ENCODE measurements at places on chromosomes 7 and 10.

DNA sequence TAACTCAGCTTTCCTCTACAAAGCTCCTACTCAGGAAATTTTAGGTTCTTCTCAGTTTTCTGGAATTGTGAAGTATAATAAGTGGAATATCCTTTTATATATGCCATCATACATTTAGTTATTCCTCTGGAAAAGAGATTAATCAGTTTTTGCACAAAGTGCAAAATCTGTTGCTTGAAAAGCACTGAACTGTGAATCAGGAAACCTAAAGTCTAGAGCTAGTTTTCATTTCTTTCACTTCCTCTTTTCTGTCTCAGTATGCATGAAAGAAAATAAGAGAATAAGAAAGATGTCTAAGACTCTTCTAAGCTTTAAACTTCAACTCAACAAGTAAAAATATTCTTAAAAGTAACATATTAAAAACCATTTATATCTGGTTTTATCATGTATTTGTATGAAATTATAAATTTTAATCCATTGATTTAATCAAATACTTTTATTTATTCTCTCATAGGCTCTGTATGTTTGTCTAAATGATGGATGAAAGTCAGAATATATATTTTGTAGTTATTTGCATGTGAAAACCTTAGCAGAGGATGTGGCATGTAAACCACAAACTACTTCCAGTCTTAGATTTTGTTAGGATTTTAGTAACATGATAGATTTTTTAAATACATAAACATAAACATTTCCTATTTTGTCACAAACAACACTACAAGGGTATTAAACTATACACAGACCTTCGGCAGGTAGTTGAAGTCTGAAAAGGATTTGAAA, 1073.0 kb downstream of the XPNPEP1 start:
- no peaks in the 10 kb centered on the region for H3K27me3 ChIP-seq
- no peak overlapping the region for H3K27ac ChIP-seq
- no peak overlapping the region for H3K4me3 ChIP-seq
- H3K4me1 ChIP-seq = no peaks in the 10 kb centered on the region
- no peaks in the 10 kb centered on the region for H3K36me3 ChIP-seq

DNA sequence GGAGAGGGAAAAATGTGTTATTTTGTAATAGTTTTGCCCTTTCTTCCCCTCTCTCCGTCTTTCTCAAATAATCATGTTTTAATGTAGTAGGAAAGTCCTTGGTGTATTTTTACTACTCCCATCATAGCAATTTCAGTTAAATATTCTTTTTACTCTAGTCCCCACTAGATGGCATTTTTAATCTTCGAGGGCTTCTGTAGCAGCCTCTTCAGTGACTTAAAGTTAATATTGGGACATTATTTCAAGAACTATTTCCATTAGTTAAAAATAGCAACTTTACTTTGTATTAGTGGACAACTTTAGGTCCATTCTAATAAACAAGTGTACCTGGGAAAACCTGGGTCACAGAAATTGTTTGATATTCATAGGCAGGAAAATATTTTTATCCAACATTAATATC, 23.0 kb downstream of the EDRF1 start:
- no peaks in the 10 kb centered on the region for H3K27me3 ChIP-seq
- H3K36me3 ChIP-seq = peaks cover 34% of the 10 kb centered on the region
- no peak overlapping the region for H3K27ac ChIP-seq
- no peak overlapping the region for H3K4me3 ChIP-seq
- no peak for DNase-seq

DNA sequence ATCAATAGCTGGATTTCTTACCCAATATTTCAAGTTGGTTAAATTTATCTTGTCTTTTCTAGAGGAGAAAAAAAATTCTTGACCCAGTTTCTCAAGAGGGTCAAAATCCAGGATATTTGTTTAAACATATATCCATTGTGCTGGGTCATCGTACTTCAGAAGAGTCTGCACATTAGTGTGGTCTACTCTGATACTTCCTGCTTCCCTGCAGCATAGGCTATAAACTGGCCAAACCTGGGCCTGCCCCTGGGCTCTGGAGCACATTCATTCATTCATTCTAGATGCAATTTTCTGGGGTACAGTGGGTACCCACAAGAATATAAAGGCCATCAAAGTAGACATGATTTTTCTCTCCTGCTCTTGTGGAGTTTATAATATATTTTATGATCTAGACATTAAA, 142.1 kb upstream of the WNT16 start:
- peaks cover 3% of the 10 kb centered on the region for H3K4me1 ChIP-seq
- H3K36me3 ChIP-seq = peaks cover 4% of the 10 kb centered on the region
- no peak overlapping the region for H3K27ac ChIP-seq
- no peak overlapping the region for H3K4me3 ChIP-seq

DNA sequence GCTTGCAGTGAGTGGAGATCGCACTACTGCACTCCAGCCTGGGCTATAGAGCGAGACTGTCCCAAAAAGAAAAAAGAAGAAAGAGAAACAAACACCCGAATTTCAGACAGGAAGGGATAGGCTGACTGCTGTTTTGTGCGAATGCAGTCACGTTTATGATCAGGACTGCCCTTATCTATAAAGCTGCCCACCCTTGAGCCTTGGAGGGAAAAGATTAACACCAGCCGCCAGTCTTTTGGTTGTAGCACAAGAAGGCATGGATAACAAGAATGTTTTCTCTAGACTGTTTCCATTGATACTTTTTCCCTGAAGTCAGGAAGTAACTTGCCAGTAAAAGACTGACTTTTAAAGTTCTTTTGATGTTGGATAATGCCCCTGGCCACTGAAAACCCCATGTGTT, 314.0 kb downstream of the BICC1 start:
- no peak for DNase-seq
- H3K4me3 ChIP-seq = no peak overlapping the region
- H3K4me1 ChIP-seq = peaks cover 49% of the 10 kb centered on the region
- peak overlapping the region; percentile 26 for H3K27ac ChIP-seq
- no peaks in the 10 kb centered on the region for H3K27me3 ChIP-seq

GRCh38 chr10:114876169-114876568, 54.6 kb downstream of the FHIP2A start:
- DNase-seq = no peak
- no peaks in the 10 kb centered on the region for H3K36me3 ChIP-seq
- H3K27ac ChIP-seq = no peak overlapping the region
- peaks cover 11% of the 10 kb centered on the region for H3K27me3 ChIP-seq
- H3K4me1 ChIP-seq = peaks cover 16% of the 10 kb centered on the region

GRCh38 chr10:51619365-51619764, 80.0 kb downstream of the CSTF2T start:
- H3K4me1 ChIP-seq = no peaks in the 10 kb centered on the region
- H3K4me3 ChIP-seq = no peak overlapping the region
- H3K36me3 ChIP-seq = no peaks in the 10 kb centered on the region
- no peak overlapping the region for H3K27ac ChIP-seq

GRCh38 chr10:34705563-34705962, 109.5 kb downstream of the PARD3 start:
- H3K27me3 ChIP-seq = no peaks in the 10 kb centered on the region
- H3K4me3 ChIP-seq = no peak overlapping the region
- H3K4me1 ChIP-seq = peaks cover 53% of the 10 kb centered on the region
- no peaks in the 10 kb centered on the region for H3K36me3 ChIP-seq
- peak overlapping the region; percentile 28 for H3K27ac ChIP-seq

- peak overlapping the region; percentile 8 for H3K4me3 ChIP-seq
- H3K27ac ChIP-seq = peak overlapping the region; percentile 68
- DNase-seq = no peak
- peaks cover 4% of the 10 kb centered on the region for H3K36me3 ChIP-seq
- H3K4me1 ChIP-seq = peaks cover 9% of the 10 kb centered on the region
These were observed 9.5 kb downstream of the ACTR1A start for GRCh38 chr10:102492983-102493382.

DNA sequence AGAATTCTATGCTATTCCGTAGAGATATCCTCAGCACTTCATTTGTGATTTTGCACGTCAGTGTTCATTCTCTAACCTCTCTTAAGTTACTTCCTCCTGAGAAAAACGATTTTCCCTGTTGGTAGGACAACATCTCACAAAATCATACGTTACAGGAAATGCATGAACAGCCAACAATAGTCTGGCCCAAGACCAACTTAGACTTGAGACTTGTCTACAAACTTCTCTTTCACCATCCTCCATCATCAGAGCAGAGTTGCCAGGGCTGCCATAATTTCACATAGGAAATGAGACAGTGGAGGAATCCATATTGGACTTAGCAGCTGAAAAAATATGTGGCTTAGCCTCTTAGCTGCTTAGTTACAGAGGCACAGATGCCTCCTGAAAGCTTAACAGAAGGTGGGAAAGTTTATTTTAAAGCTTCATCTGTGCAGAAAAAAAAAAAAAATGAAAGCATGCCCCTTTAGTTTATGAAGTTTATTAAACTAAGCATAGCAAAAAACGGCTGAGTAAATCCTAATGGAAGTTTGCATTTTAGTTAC, 222.5 kb upstream of the CACNA2D1 start:
- H3K36me3 ChIP-seq = no peaks in the 10 kb centered on the region
- no peak overlapping the region for H3K4me3 ChIP-seq
- no peaks in the 10 kb centered on the region for H3K4me1 ChIP-seq
- no peak for DNase-seq
- H3K27ac ChIP-seq = no peak overlapping the region

GRCh38 chr7:118754608-118755007, 530.1 kb downstream of the ANKRD7 start:
- no peaks in the 10 kb centered on the region for H3K4me1 ChIP-seq
- no peaks in the 10 kb centered on the region for H3K27me3 ChIP-seq
- DNase-seq = no peak
- H3K36me3 ChIP-seq = no peaks in the 10 kb centered on the region
- H3K4me3 ChIP-seq = no peak overlapping the region

DNA sequence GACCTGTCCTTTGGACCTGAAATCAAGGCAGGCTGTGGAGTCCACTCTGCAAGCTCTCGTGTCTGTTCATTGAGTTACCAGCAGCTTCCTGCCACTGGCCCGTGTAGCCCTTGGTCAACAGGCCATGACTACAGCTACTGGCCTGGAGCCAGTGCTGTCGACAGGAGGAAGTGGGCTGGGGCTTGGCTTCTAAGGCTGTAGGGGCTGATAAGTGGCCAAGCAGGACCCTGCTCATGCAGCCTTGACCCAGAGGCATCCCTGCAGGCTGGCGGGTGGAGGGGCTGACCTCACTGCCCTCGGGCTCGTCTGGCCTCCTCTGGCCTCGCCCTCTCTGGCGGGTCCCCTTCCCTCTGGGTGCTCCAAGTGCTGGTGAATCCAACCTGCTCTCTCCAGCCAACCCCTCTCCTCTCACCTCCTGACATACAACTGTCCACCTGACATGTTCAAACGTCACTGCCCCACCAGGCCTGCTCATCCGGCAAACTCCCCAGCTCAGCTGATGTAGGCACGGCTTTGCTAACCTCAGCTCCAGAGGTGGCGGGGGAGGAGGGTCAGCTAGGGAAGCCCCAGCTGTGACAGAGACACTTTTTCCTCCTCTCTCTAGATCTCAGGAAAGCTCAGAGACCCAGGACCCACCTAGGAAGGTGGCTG, 188.6 kb upstream of the LYZL2 start:
- peaks cover 61% of the 10 kb centered on the region for H3K4me1 ChIP-seq
- no peak for DNase-seq
- H3K4me3 ChIP-seq = no peak overlapping the region
- H3K27me3 ChIP-seq = no peaks in the 10 kb centered on the region

- no peak overlapping the region for H3K27ac ChIP-seq
- H3K4me3 ChIP-seq = no peak overlapping the region
- no peak for DNase-seq
These were observed 111.2 kb downstream of the LSM5 start for GRCh38 chr7:32378988-32379387.

DNA sequence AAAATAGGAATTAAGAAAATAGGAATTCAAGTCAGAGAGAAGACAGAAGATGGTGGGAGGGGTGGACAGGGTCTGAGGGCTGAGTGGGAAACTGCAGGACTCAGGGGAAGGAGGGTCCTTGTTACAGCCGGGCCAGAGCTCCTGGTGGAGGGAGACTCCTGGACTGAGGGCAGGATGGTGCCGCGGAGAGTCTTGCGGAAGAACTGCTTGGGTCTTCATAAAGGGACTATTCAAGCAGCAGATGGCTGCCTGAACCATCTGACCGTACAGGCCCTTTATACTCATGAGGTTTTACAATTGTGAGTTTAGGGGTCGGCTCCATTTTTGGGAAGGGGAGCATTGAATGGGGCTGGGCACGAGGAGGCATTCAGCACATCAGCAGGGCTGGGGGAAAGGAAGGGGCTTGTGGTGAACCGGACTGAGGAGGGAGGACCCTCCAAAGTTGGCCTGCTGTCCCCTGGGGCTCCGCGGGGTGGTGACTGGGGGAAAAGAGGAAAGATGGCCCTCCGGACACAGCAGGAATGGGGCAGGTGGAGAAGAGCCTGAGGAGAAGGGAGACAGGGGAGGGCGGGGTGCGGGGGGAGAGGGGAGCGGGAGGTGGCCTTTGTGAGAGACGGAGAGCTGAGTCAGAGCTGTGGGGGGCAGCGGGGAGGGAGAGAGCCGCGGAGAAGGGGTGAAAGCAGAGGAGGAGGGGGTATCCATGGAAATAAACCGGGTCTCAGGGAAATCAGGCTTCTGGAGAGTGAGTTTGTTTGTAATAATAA, 1.5 kb downstream of the FAM131B start:
- peaks cover 4% of the 10 kb centered on the region for H3K4me1 ChIP-seq
- DNase-seq = no peak
- H3K27ac ChIP-seq = no peak overlapping the region
- H3K27me3 ChIP-seq = peaks cover 76% of the 10 kb centered on the region
- peaks cover 8% of the 10 kb centered on the region for H3K36me3 ChIP-seq
- peak overlapping the region; percentile 85 for H3K4me3 ChIP-seq

- H3K27me3 ChIP-seq = peaks cover 7% of the 10 kb centered on the region
- H3K4me3 ChIP-seq = no peak overlapping the region
- peaks cover 4% of the 10 kb centered on the region for H3K4me1 ChIP-seq
- H3K36me3 ChIP-seq = no peaks in the 10 kb centered on the region
- H3K27ac ChIP-seq = no peak overlapping the region
These were observed 4.6 kb upstream of the NANOS1 start for GRCh38 chr10:119024882-119025281.

GRCh38 chr7:10120936-10121335, 852.7 kb upstream of the PHF14 start:
- H3K4me3 ChIP-seq = no peak overlapping the region
- no peaks in the 10 kb centered on the region for H3K36me3 ChIP-seq
- H3K4me1 ChIP-seq = peaks cover 21% of the 10 kb centered on the region
- no peak overlapping the region for H3K27ac ChIP-seq

DNA sequence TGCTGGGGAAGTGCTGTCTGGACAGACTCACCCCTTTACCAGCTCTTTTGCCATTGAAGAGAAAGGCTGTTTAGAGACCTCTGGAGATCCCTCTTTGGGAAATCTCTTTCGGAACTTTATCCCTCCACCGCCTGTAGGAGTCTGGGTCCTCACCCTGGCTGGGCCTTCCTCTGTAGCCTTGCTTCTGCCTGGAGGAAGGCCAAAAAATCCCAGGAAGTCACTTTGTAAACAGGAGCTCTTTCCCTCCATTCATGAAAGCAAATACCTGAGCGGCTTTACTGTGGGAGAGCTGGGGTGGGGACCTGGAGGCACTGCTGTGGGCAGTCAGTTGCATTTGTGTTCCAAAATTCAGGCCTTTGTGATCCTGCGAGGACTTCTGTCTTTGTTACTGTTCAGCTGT, 126.2 kb downstream of the KLF6 start:
- H3K4me3 ChIP-seq = no peak overlapping the region
- no peak for DNase-seq

DNA sequence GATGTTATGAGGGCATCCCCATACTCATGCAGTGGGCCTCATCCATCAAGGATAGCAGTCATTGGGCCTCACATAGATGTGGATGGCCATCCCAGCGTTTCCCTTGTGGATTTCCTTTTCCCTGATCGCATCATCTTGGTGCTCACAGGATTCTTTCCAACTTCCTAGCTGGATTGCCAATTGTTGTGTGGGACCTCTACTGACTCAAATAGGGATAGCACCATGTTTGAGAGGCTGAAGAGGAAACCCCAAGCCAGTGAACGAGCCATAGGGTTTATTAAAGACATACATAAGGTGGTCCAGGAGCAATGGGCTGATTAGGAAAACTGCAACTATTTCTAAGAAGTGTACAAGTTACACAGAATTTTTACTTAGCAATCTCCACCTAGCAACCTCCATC, 21.8 kb downstream of the ASZ1 start:
- no peak overlapping the region for H3K27ac ChIP-seq
- no peaks in the 10 kb centered on the region for H3K27me3 ChIP-seq
- DNase-seq = no peak
- no peak overlapping the region for H3K4me3 ChIP-seq
- H3K4me1 ChIP-seq = no peaks in the 10 kb centered on the region

Data from type B pancreatic cell (in vitro differentiated cells).